ENCODE measurements at places on chromosomes 4 and X.
A peak's percentile ranks its signal among the peaks of the same experiment; 100 is the strongest.

DNA sequence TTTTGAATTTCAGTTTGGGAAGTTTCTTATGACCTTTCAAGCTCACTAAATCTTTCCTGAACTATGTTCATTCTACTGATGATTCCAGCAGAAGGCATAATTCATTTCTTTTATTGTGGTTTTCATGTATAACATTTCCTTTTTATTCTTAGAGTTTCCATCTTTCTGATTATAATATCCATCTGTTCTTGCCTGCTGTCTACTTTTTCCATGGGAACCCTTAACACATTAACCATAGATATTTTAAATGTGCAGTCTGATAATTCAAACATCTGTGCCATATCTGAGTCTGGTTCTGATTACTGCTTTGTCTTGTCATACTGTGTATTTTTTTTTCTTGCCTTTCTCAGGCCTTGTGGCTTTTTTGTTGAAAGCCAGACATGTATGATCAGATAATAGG lies 234.7 kb downstream of the COX7B2 start:
- DNase-seq, result no peak

DNA sequence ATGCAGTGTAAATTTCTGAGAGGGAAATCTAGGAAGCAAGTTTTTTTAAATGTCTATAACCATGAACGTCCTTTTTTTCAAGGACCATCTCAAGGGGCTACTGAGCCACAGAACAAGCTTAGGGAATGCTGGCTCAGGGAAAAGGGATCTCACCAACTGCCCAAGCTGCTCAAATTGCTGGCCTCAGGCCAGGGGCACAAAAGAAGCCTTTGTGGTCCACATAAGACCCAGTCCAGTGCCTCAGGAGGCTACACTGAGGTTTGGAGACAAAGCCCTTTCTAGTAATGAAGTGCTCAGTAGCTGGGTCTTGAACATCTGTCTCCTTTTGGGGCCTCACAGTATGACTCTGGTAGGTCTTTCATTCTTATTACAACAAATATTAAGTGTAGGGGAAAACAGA lies 305.5 kb downstream of the RAB28 start:
- no peak for DNase-seq

GRCh38 chr4:86523333-86523732 lies 70.8 kb upstream of the PTPN13 start:
- no peak for DNase-seq

GRCh38 chr4:118033148-118034052 lies 886 bp upstream of the NDST3 start:
- DNase-seq, result peak; percentile 51

DNA sequence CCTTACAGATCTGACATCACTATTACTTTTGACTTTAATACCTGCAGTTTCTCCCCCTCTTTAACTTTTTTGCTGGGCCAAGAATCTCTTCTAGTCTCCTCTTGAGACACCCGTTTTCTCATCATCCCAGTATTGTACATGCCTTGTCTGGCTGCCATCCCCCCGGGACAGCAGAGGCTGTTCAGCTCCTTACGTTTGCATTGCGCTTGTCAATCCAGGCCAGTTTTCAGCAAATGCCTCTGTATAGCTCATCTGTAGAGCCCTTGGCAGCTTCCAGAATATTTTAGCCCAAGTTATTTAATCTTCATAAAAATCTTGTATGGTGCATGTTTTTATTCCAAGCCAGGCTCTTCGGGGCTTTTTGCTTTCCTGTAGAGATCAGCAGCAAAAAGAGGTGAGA lies 22.3 kb upstream of the HOPX start:
- DNase-seq, result no peak

DNA sequence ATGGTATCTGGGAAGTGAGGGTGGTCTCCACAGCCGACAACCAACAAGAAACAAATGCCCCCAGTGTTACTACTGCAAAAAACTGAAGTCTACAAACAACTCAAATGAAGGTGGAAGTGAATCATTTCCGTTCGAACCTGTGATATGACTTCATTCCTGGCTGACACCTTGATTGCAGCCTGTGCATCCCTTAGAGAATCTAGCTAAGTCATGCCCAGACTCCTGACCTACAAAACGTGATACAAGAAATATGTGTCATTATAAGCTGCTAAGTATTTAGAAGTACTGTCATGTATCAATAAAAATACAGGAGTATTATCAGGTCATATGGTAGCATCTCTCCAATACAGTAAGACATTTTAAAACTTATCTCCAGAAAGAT lies 959.7 kb upstream of the LCORL start:
- DNase-seq, result no peak

DNA sequence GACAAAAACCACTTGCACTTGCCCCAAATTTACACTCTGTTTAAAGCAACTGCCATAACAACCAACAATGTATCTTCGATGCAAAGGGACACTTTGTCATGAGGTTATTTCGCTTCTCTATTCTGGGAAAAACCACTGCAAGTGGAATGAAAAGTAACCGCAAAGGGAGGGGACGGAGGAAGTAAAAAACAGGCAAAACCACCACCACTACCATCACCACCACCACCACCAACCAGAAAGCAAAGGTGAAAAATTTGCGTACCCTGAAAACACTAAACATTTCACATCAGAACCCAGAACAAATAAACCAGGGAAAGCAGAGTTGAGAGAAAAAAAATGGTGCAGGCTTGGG lies 1.2 kb upstream of the N4BP2 start:
- DNase-seq, result no peak

DNA sequence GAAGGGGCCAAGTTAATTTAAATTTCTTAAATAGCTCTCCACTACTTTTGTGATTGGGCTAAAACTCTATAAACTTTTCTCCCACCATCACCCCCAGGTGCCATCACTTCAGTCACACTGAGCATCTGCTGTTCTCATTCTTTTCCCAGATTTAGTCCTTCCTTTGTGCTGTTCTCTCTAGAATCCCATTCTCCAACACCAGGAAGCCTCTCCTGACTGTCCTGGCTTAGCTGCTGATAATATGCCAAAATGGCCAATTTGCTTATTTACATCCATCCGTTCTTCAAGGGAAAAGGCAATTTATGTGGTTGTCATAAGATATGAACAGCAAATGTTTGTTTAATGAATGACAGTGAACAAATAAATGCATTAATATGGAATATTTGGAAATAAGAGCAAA lies 44.1 kb downstream of the FGFBP1 start:
- no peak for DNase-seq

DNA sequence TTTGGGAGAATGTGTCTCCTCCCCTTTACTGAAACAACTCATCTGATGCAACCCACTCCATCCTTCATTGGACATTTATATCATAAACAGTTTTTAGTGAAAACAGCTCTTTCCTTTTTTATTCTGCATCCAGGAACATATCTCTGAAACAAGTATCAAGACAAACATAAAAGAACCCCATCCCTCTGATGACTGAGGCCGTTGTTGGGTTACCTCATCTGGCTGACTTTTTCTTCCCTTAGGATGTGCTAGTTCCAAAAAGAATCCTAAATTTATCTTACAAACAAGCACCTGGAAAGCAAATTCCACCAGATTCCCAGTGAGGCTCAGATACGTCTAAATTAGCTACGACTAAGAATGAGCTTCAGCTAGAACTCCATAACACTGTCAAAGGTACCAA lies 483.7 kb upstream of the INTU start:
- DNase-seq, result no peak
